ENCODE measurements at places on chromosomes 6 and 20.

GRCh38 chr20:49843770-49844380, 31.2 kb downstream of the SLC9A8 start:
- DNase-seq = no peak

- DNase-seq = no peak
These were observed 366.4 kb downstream of the PAX1 start for GRCh38 chr20:22071841-22072240.

- DNase-seq = no peak
These were observed 16.2 kb downstream of the KCNB1 start for GRCh38 chr20:49466114-49466912.

GRCh38 chr6:14292119-14292518, 174.5 kb downstream of the CD83 start:
- no peak for DNase-seq

All from activated T-cell treated with anti-CD3 and anti-CD28 coated beads, Interleukin-2, amount 50 U/mL, for 1 hour (primary cell).